GM20000 (cell line): ENCODE measurements at places on chromosomes 2 and 18.

- DNase-seq = no peak
These were observed 23.6 kb downstream of the STAT4 start for GRCh38 chr2:191127235-191127634.

DNA sequence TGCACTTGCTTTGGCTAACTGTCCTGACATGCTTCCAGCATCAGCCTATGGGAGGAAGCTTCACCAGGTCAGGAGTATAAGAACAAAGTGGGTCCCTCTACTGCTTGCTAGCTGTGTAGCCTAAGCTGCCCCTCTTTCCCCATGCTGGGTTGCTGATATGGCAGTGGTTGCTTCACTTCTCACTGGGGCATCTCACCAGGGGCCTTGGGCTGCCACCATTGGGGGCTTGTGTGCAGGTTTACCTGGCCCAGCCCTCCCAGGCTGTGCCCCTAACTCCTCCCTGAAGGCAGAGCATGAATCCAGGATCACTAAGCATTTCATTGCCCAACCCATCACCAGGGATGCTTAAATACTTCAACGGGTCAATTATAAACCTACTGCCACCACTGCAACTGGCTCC lies 817.1 kb upstream of the TMEFF2 start:
- DNase-seq = no peak

- no peak for DNase-seq
These were observed 16.2 kb downstream of the ANKRD62 start for GRCh38 chr18:12109836-12110235.

DNA sequence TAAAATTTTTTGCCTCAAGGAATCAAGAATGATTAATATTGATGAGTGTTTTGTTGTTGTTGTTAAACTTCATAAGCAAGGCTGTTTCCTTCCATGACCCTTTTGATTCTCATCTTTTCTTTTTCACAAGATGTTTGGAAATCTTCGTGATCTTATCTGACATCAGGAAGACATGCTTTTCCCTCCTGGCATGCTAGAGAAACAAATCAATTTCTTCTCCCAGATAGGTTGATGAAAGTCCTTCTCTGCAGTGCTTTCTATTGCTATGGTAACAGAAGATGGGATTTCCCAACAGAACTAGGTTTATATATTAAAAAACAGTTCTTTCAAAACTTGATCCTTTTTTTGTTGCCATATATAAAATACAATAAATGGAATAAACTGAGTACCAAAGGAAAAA lies 85.2 kb downstream of the EML6 start:
- DNase-seq = no peak

- DNase-seq = no peak
These were observed 9.5 kb downstream of the SYT4 start for GRCh38 chr18:43267818-43268217.

- DNase-seq = no peak
These were observed 134.0 kb downstream of the GALNT14 start for GRCh38 chr2:31004257-31004656.

DNA sequence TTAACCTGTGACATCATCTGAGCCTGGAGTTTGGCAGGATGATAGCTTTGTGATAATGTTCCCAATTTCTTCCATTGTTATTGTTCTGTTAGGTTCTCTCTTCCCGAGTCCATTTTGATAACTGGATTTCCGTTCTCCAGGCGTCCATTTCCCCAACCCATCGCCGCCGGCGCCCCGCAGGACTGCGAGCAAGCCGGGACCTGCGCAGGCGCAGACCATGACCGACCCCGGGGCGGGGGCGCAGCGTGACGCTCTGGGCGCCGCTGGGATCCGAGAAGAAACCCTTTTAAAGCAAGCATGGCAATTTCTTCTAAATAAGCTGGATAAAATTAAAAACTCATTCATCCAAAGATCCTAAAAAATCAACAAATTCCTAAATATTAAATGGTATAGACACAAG lies at the start of gene SLC25A52:
SLC25A52 (minus strand) TSS at position 186 of the 400 bp plus-strand sequence. CDS start 219 bp downstream, outside the sequence.
- DNase-seq = no peak

DNA sequence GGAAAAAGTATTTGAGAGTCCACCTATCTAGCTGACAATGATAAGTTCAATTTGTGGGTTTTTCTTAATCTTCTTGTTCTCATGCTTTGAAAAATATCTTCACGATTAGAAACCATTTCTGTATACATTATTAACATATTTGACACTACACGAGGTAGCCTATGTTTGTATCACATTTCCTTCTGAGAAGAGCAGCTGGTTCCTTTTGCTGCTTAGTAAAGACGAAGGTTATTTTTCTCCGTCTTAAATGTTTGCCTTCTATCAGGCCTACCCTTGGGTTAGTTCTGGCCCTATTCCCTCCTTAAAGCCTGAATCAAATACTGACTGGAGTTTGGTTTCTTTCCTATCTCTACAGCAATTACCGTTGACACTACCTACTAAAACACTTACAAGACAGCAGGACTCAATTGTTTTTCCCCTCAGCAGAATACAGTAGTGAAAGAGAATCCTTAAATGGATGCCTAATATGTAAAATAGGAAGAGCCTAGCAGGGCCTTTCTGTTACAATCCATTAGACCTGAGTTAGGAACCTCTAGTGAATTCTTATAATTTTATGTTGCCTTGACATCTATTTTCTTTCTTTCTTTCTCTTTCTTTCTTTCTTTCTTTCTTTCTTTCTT lies 790.4 kb downstream of the EPHA4 start:
- DNase-seq = no peak

DNA sequence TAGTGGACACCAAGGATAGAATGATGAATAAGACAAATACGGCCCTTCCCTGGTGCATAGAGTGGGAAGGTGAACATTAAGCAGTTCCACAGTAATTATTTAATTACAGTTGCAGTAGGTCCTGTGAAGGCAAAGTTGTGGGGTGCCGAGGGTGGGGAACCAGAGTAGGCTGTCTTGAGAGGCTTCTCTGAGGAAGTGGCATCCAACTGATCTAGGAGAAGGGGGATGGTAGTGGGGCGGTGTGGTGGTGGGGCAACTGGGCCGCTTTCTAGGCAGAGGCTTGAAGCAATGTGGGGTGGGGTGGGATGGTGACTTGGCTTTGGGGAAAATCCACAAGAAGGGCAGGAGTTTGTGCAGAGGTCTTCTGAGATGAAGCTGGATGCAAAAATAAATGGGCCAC lies 11.7 kb downstream of the ACSL3 start:
- no peak for DNase-seq
